ENCODE measurements at places on chromosomes 2 and 18.

- DNase-seq = no peak
Measured at GRCh38 chr2:98314251-98314650, 32.0 kb upstream of the CNGA3 start.

DNA sequence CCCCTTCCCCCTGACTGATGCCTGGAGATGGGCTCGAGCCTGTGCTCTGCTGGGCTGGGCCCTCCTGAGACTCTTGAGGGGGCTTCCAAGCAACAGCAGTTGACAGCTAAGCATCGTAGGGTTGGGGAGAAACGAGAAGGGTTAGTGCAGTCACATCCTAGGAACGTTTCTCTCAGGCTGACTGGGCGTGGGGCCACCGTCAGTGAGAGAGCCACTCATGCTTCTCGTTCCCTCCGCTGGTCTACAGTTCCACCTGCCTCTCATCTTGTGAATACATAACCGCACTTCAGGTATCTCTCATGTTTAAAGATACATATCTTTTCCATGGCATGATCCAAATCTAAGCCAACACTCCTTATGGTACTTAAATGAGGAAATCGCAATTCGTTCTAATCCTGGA, 66.4 kb downstream of the TRAPPC12 start:
- DNase-seq = no peak

DNA sequence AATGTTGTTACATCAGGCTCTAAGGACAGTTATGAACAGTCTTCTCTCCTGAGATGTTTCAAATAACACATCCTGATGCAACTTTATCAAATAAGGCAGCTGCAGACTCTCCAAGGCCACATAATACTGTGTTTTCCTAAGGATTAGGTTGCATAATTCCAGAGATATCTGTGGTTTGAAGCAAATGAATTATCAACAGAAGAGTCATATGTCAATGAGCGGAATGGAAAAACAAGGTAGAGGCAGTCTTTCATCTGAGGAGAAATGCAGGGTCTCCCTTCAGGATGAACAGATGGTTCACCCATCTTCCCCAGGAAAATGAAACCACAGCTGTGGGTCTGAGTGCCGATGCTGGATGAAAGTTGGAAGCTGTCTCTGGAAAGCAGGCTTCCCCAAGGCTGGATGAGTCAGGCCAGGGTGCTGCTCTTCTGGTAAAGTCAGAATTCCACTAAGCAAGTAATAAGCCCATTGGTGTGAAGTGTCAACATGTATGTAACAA, 22.2 kb downstream of the LYG1 start:
- no peak for DNase-seq

- no peak for DNase-seq
Measured at GRCh38 chr2:232949016-232949415, 64.0 kb downstream of the NGEF start.

DNA sequence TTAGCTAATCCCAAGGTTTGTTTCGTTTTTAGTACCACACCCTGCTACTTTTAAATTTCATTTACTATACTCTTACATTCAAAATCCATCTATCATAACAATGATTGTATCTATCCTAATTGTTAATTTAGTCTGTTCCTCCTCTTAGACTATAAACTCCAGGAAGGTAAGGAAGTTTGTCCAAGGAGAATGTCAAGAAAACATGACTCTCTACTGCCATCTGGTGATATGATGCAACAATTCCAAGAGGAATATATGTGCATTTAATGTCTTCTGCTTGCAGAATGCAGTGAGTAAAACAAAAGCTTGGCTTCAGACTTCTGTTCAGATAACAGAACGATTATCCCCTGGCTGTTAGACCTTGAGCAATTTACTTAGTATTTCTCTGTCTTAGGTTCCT, 1267.1 kb downstream of the LRP1B start:
- no peak for DNase-seq

DNA sequence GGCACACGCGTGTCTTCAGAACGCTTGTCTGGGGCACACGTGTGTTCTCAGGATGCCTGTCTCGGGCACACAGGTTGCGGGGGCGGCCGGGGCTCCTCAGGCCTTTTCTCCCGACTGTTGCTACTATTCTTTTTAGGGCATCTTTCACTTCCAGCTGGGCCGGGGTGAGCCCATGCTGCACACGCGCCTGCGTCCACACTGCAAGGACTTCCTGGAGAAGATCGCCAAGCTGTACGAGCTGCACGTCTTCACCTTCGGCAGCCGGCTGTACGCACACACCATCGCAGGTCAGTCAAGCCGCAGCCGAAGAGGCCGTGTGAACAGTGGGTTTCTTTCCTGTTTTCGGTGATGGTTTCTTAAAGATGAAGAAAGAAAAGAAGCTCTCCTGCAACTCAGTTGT, 25.0 kb downstream of the CTDP1 start:
- DNase-seq = no peak

- no peak for DNase-seq
Measured at GRCh38 chr2:10879624-10880585, 31.8 kb upstream of the KCNF1 start.

DNA sequence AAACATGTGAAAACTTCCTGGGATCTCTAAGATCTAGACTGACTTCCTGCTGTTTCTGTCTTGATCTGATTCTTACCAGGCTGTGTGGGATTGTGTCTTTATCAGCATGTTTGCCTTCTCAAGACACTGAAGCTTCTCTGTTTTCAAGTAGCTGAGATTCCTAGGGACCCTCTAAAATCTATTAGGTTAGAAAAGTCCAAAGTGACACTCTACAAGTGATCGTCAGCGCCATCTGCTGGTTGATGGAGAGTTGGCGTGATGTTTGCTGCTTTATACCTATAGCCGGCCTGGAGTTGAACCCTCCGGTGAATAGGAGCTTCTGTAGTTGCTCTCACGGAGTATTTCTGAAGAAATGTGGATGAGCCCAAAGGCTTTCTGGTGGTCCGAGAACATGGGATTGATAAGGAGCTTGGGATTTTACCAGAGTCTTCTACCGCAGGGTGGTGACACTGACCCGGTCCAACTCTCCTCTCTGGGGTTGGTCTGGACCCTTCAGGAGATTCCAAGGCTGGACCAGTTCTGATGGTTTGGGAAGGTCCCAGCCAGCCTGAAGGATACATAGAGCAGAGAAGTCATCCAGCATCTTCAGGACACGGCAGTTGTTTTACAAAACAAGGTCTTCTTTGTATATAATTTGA, 96.0 kb upstream of the TTC39C start:
- DNase-seq = peak; percentile 83

DNA sequence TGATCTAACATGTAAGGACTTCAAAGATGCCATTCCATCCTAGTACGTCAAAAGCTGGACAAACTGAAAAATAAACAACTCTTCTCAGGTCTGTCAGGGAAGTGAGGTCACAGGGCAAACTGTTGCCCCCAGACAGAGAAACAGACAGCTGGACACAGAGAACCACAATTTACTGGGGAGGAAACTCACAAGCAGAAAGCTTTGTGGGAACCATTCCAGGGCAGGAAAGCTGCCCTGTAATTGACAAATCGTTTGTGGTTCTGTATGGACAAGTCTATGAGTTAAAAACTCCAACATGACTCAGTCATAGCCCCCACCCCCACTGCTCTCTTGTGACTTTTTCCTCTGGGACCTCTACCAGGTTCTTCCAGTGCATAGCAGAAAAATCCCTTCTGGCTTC, 28.4 kb downstream of the MCEE start:
- DNase-seq = no peak

DNA sequence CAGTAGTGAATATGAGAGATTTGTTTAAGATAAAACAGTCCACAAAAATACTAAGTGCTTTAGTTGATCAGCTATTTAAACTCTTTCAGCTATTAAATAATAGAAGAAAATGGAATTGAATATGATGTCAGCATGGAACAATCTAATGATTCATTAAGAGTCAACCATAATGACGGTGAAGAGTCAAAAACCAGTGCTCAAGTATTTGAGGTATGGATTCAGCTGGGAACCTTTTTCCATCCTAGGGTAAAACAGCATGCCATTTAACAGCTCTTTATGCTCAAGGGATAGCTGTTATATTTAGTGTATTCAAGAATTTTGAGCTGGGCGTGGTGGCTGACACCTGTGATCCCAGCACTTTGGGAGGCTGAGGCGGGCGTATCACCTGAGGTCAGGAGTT, 29.7 kb downstream of the CARF start:
- DNase-seq = no peak

- DNase-seq = no peak
Measured at GRCh38 chr18:46190667-46191066, 86.5 kb downstream of the HAUS1 start.

- no peak for DNase-seq
Measured at GRCh38 chr2:65431421-65432226, 775 bp downstream of the SPRED2 start.

- DNase-seq = no peak
Measured at GRCh38 chr18:63220903-63221302, 98.7 kb downstream of the BCL2 start.

DNA sequence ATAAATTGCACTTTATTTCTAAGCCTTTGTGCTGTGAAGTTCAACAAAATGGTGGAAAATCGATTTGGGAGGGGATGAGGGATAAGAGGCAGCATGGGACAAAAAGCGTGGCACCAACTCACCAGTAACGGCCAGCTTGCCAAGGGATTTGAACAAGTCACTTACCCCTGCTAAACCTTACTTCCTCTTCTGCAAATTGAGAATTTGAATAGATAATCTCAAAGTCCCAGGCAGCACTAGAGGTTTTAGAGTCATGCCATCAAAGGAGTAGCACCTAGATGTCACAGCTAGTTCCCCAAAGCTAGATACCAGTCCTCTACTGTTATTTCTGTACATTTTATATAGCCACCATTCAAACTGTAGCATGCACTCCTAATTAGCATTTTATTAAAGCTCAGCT, 83.7 kb upstream of the VRK2 start:
- no peak for DNase-seq

DNA sequence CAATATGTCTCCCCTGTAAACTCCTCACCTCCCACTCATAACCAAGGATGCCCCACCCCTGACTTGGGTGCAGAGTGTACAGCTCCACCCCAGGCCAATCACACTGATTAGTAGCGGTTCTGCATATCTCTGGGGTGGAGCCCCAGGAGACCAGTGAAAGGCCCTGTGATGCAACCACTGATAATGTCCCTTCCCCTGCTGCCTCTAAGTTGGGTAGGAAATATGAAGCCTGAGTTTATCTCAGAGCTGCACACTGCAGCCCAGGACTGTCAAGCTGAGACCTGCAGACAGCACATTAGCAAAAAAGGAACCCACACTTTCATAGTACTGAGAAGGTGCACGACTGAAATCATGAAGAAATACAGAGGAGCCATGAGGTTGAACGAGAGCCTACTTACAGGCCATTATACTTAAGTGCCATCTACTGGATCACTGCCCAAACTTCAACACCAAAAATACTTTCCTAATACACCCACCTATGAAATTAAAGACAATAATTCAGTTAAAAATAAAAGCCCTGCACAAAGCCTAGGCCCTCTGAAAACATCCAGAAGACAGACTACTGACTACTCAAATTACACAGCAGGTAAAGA, 455.4 kb upstream of the LRRTM4 start:
- DNase-seq = no peak

DNA sequence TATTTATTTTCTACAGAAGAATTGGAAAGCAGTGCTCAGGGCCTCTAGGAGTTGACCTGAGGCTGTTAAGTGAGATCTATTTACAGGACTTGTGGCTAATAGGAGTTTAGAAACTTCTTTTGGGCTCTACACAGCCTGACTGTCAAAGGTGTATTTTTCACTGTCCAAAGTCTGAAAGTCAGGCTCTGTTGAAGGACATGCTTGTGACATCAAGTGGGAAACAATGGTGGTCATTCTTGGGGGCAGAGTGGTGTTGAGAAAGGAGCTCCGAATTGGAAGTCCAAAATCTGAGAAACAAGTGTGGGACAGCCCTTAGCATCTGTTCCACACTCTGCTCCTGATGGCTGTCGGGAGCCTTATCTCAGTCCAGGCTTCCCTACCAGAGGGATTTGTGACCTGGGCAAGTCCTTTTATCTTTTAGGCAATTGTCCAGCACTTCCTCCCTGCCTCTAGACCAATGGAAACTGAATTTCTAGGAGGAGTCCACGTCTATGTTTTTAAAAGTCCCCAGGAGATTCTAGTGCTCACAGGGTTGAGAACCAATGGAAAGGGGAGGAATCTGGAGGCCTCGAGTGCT, 76.4 kb downstream of the LIPG start:
- no peak for DNase-seq

DNA sequence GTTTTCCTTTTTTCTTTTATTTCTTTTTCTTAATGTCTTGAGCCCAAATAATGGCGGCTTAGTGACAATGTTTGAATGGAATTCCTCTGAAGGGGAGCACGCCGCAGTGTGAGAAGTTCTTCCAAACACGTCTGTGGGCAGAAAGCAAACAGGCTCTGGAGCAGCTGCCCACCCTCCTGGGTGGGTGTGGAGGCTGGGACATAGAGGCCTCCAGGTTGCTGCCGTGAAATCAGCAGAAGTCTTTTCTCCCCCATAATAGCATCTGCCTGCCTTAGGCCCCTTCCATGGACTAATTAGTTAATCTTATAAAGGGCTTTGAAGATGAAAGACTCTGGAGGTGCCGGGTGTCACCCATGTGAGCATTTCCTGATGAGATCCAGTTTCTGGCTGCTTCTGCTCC, 213.9 kb downstream of the SH3RF3 start:
- no peak for DNase-seq

DNA sequence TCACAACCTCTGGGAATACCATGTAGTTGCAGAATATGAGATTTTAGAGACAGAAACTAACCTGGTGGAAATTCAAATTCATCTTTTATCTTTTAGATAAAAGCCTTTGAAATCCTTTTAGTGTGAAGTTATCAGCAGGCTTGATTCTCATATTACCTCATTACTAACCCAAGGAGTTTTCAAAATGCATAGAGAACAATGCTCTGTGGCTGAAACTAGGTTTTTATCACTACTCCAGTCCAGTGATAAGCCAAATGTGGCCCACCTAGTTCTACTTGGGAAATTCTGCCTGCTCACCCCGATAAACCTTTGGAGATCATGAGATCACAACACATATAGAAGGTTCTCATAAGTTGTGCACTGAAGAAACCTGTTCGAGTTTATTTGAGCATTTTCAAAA, 121.7 kb downstream of the MMADHC start:
- DNase-seq = no peak

DNA sequence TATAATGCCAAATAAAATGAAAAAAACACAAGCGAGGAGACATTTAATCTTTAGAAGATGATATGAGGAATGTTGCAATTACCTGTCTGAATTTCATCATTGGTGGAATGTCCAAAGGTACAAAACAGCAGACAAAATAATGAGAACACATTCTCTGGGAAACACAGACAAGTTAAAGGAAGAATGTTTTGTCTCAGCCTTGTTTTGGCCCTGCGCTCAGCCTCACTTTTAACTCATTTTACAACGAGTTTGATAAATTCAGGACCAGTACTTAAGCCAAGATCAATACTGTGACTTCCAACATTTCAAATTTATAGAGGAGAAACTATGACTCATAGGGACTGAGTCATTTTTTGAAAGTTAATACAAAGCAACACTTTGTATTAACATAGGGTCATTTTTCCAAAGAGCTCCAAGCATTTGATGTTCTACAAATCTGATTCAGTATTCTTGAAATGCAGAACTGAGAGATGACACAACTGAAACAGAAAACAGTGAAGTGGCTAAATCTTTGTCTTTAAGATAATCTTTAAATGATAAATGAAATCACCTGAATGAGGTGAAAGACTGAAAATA, 833.2 kb upstream of the CHAC2 start:
- DNase-seq = no peak

- DNase-seq = no peak
Measured at GRCh38 chr2:29281916-29282247, 166.7 kb downstream of the CLIP4 start.

GRCh38 chr2:170991398-170992182, 62.5 kb downstream of the GORASP2 start:
- DNase-seq = no peak
